Activated naive CD8-positive, alpha-beta T cell treated with anti-CD3 and anti-CD28 coated beads, Interleukin-2, amount 50 U/mL, for 16 hours (primary cell): ENCODE measurements at places on chromosomes 4 and X.

DNA sequence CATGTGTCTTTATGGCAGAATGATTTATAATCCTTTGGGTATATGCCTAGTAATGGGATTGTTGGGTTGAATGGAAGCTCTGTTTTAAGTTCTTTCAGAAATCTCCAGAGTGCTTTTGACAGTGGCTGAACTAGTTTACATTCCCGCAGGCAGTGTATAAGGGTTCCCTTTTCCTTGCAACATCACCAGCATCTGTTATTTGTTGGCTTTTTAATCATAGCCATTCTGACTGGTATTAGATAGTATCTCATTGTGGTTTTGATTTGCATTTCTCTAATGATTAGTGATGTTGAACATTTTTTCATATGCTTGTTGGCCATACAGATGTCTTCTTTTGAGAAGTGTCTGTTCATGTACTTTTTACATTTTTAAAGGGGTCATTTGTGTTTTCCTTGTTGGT lies 129.8 kb downstream of the TBCK start:
- DNase-seq: no peak

GRCh38 chrX:16445166-16445752 lies 204.7 kb upstream of the S100G start:
- no peak for DNase-seq

DNA sequence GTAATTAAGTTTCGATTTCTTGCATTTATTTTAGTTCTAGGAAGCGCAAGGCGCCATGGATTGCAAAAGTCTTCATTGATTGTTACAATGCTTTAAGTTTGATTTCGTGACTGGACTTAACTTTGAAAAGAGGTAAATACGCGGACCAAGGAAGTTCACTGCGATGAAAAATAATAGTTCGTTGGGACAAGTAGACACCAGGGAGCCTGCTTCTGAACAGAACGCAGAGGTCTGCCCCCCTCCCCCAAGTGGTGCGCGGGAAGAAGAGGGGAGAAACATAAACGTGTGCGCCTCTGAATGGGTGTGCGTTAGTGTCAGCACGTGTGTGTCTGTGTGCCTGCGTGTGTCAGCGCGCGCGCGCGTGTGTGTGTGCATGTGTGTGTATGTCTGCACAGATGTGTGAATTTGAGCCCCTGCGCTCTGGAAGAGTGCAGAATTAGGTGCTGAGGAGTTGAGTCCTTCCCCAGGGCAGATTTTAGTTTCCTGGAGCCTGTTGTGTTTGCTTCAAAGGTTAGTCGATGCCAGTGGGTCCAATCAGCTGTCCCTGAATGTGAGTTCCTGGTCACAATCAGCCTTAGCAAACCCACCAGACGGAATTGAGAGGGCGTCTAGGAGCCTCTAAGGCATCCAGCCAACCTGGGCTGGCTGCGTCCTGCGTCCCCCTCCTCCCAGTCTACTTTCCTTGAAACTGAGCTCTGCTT lies 5.8 kb upstream of the POU4F2 start:
- DNase-seq: no peak

- DNase-seq: no peak
These were observed 203.6 kb upstream of the MAMLD1 start for GRCh38 chrX:150159537-150159936.

DNA sequence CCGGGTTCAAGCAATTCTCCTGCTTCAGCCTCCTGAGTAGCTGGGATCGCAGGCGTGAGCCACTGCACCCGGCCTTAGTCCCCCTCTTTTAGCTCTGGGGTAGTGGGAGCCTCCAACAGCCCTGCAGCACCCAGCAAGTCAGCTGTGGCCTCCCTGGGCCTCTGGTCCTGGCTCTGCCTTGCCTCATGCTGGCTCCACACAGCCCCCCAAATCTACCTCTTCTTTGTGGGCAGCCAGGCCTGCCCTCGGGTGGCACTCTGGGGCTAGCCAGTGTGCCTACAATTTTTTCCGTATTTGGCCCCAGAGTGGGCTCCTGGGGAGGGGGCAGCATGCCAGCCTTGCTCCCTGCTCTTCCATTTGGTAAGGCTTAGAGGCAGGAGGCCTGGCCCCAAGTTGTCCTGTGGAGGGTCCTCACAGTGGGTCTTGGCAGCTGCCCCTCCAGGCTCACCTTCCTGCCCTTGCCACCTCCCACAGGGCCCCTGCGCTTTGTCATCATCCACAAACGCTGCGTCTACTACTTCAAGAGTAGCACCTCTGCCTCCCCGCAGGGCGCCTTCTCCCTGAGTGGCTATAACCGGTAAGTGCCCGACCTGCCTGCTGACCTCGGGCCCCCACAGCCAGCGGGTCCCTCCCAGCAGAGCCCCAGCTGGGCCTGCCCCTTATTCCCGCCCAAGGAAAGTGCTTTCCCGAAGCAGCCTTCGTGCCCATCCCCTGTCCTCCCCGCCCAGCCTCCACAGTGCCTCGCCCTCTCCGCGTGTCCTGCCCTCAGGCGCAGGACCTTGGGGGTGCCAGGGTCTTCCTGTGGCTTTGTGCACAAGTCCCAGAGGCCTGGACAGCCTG lies 21.0 kb upstream of the ADD1 start:
- DNase-seq: no peak

- no peak for DNase-seq
These were observed 96.4 kb upstream of the IQCM start for GRCh38 chr4:149912000-149912399.

GRCh38 chr4:95821867-95822266 lies 18.0 kb upstream of the PDHA2 start:
- DNase-seq: no peak

GRCh38 chrX:1493412-1493811 lies 40.7 kb upstream of the ASMTL start:
- DNase-seq: no peak

DNA sequence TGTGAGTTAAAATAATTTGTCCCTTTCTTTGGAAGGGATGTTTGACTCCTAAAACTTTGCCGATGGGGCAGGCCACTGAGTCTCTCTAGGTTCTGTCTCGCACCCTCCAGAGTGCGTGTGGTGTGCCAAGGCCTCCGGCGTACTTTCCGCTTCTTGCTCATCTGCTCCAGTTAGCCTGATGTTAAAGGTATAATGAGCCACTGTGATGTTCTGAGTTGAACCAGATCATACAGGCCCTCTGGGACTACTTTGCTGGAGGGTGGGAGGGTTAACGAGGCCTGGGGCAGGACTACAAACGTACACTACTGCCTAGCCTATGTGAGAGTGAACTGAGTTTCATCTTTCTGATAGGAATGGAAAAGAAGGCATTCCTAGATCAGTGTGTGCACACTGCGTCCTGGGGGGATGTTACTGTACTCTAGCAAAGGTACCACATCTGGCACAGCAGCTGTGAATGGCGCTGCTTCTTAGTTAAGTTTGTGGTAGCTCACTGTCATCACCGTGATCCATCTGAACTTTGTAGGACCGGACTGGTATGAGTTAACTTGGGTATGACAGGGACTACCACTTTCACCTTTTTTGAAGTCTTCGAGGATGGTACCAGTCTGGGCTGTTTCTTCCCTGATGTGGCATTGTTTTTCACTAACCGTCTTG lies 60.2 kb downstream of the RGS12 start:
- DNase-seq: no peak

DNA sequence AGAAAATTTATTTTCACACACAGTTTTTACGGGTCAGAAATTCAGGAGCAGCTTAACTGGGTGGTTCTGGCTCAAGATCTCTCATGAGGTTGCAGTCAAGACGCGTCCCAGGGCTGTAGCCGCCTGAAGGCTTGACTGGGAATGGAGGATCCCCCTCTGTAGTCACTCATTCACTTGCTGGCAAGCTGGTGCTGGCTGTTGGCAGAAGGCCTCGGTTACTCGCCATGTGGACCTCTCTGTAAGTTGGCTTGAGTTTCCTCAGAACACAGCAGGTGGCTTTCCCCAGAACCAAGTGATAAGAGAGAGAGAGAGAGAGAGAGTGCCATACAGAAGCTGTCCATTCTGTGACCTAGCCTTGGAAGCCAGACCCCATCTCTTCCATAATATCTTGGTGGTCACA lies 132.8 kb downstream of the DCLK2 start:
- DNase-seq: no peak

DNA sequence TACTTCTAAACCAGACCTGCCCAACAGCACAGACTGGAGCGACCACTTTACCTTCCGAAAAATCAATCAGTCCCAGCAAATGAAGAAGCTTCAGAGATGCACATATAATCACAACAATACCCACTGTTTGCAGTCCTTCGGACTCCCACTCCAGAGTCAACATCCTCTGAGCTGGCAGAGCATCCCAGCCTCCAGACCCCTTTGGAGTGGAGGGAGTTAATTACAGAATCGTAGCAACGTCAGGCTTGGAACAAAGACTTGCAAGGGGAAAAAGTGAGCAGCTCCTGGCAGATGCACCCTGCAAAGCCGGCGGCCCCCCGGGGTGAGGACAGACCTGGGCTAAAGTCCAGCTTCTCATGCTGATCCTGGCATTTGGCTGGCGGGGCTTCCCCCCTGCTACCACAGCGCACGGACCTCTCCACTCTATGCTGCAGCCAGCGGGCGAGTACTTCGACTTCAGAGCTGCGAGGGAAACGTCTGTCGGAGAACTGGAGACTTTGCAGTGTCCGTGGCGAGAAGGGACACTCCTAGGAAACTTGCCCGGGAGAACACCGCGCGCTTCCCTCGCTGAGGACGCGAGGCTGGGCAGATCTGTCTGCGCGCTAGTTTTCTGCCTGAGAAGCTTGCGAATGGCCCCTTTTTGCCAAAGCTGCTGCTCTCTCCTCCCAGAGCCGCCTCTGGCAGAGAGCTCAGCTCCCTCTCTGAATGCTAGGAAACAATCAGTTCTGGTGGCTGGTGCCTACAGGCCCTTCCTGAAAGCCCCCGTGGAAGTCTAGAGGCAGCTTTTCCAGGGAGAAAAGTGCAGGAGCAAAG lies 283.7 kb downstream of the PACRGL start:
- DNase-seq: no peak

DNA sequence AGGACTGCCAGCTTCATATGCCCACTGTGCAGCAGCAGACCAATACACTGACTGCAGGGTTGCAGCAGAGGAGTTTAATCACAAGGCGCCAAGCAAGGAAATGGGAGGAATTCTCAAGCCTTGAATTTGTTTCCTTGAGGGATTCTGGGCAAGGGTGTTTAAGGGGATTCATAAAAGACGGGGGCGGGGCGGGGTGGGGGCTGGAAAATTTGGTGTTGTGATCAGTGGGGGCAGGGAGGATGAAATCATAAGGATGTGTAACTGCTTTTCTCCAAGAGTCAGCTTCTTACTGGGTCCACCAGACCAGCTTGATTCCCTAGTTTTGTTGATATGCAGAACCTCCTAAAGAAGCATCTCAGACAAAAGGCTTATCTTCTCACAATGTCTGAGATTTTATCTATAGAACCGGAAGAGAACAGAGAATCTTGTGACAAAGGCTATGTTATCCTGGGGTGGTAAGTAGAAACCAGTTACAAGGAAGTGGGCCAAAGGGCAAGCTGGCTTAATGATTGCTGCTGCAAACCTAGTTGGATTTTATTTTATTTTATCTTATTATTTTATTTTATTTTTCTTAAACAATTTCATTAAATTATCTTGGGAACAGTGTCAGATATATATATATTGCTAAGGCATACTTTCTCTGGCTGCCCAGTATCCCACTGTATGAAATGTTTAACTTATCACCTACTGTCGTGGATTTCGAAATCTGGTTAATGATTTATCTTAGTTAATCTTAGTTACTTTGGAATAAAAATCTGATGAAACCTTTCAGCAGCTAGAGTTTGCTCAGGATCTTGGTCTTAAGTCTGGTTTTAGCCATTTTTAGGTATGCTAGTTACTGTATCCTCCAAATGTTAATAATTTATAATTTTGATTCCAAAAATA lies 276.4 kb downstream of the RPA4 start:
- DNase-seq: no peak

GRCh38 chr4:9835430-9835829 lies 54.0 kb downstream of the DRD5 start:
- no peak for DNase-seq

DNA sequence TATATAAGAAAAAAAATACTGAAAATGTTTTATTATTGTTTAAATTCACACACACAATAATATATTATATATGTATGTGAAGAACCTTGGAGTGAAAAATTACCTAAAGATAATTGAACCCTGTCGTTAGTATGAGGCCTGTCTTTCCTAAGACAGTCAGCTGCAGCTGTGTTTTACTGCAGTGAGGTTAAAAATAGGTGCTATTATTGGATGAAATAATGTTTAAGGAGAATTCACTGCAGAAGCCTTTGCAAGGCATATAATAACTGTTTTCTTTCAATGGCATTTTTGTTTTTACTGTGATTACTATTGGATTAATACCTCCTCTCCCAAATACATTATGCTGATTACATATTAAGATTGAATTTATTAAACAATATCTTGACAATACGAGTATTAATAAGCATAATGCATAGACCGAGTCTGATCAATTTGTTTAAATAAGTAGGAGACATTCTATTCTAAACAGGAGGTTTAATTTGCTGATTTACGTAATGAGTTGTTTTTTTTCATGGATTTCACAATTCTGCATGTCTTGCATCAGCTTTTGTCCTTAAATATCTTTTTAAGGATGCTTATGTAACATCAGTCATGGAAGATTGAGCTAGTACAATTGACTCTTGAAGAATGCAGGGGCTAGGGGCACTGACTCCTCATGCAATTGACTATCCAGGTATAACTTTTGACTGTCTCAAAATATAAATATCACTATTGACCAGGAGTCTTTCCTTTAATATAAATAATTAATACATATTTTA lies 1181.1 kb upstream of the PCDH7 start:
- DNase-seq: no peak

- DNase-seq: no peak
These were observed 410.4 kb downstream of the INPP4B start for GRCh38 chr4:142435599-142436235.

- no peak for DNase-seq
These were observed 7.1 kb upstream of the RGS12 start for GRCh38 chr4:3285558-3286334.

DNA sequence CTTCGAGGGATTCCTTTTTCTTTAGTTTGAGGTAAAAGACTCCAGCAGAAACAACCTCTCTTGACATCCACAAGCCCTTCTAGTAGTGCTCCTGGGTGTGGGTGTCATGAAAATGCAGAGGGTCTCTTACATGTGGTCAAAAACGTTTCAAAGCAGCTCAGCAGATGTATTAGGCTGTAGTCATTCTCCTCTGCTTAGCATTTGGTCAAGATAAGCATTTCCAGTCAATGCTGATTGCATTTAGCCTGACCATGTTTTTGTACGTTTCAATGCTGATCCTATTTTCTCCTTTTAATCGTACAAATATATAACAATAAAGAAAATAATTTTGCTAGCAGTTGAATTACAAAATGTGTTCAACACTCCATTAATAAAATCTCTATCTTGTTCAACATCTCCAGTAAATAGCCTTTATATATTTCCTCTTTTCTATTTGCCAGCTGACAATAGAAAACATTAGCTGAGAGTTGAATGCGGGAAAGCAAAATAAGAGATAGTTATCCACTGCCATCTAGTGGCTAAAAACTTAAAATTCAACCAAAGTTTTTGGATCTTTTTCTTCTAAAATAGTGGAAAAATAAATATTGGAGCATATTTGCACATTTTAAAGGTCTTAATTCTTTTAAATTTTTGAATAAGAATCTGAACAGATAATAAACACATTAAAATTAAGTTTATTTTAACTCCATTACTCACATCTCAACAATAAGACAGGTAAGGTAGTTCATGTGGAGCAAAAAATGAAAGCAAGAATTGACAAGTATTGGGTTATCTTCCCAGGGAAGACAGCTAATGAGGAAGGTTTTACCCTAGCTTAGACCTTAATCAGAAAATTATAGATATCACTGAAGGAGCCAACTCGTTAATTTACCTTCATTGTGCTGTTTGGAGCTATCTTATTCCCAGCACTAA lies 15.2 kb upstream of the PACRGL start:
- DNase-seq: no peak
